Heart left ventricle (tissue), 16 donors: ENCODE measurements at places on chromosomes 16 and 17. TPM values are rescaled to one million over a fixed set of nuclear protein-coding genes. Genes with fewer than 3 reads are reported as not detected.

HCRT gene
- total RNA-seq = not detected

IL4R gene
- 21.1 TPM for total RNA-seq

IL34 gene
- 2.5 TPM for total RNA-seq

CCL18 gene
- 4.1 TPM for total RNA-seq

G6PC1 gene
- total RNA-seq = not detected

TERB1 gene
- not detected for total RNA-seq

TBX21 gene
- total RNA-seq = 0.28 TPM

ADAMTS18 gene
- not detected for total RNA-seq

EFNB3 gene
- 0.19 TPM for total RNA-seq

ABCC12 gene
- not detected for total RNA-seq

PIK3R5 gene
- total RNA-seq = 1.8 TPM

TRIM25 gene
- total RNA-seq = 14.9 TPM

AIPL1 gene
- total RNA-seq = not detected

EPOP gene
- 0.56 TPM for total RNA-seq

SLFN12 gene
- 10.0 TPM for total RNA-seq

RHBDF2 gene
- total RNA-seq = 11.7 TPM

GRIN2A gene
- 2.9 TPM for total RNA-seq

EVPLL gene
- not detected for total RNA-seq

PRDM7 gene
- total RNA-seq = not detected

KRT32 gene
- total RNA-seq = not detected

TGFB1I1 gene
- total RNA-seq = 37.7 TPM

TPSG1 gene
- total RNA-seq = not detected

SOCS1 gene
- 3.8 TPM for total RNA-seq

ABI3 gene
- total RNA-seq = 16.1 TPM

PLXDC1 gene
- total RNA-seq = 14.9 TPM

STUB1 gene
- 158 TPM for total RNA-seq

MT3 gene
- 6.9 TPM for total RNA-seq

SOX8 gene
- 0.75 TPM for total RNA-seq

SLFN13 gene
- 14.8 TPM for total RNA-seq

CHD9 gene
- 37.9 TPM for total RNA-seq

KRTAP3-3 gene
- total RNA-seq = not detected

NGFR gene
- total RNA-seq = 16.3 TPM
